Stimulated activated CD4-positive, alpha-beta T cell treated with anti-CD3 and anti-CD28 coated beads, Interleukin-12 subunit alpha, Interleukin-12 subunit beta, amount 100 ng/mL, for 48 hours (primary cell): ENCODE measurements at places on chromosomes 11 and 22.

DNA sequence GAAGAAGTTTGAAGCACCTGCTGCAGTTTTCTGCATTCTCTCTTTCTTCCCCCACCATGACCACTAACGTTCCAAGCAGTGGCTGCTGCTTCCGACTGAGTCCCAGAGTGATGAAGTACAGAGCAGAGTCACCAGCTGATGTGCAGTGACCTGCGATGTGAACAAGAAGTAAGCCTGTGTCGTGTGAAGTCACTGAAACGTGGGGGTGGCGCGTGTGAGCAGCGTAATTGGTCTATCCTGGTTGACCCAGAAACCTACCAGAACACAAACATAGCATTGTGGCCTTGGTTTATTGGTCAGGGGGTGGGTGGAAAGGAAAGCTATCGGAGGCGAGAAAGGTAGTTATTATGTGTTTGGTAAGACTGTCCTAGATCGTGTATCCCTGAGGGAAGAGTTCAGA, 3.5 kb downstream of the KRTAP5-7 start:
- no peak for DNase-seq

GRCh38 chr11:128733440-128734102, 39.7 kb downstream of the FLI1 start:
- no peak for DNase-seq

- no peak for DNase-seq
These were observed 375 bp downstream of the LAYN start for GRCh38 chr11:111540937-111541253.

DNA sequence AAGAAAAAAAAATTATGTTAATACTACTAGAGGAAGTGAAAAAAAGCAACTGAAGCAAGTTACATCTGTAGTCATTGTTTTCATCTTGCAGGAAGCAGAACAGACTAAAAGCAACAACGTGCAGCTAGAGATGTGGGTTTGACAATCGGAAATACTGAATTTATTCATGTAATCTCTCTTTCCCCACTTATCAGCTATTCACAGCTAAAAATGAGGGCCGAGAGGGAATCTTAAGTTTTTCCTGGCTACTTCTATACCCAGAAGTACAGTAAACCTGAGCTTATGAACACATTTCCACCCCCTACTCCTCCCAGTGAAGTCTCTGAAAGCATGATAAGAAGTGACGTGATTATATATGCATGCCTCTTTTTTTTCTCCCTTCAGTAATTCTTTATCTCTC, 116.5 kb downstream of the SPON1 start:
- no peak for DNase-seq

GRCh38 chr11:131404010-131404409, 33.6 kb downstream of the NTM start:
- no peak for DNase-seq

GRCh38 chr11:36878737-36879136, 280.7 kb upstream of the RAG2 start:
- DNase-seq = no peak

DNA sequence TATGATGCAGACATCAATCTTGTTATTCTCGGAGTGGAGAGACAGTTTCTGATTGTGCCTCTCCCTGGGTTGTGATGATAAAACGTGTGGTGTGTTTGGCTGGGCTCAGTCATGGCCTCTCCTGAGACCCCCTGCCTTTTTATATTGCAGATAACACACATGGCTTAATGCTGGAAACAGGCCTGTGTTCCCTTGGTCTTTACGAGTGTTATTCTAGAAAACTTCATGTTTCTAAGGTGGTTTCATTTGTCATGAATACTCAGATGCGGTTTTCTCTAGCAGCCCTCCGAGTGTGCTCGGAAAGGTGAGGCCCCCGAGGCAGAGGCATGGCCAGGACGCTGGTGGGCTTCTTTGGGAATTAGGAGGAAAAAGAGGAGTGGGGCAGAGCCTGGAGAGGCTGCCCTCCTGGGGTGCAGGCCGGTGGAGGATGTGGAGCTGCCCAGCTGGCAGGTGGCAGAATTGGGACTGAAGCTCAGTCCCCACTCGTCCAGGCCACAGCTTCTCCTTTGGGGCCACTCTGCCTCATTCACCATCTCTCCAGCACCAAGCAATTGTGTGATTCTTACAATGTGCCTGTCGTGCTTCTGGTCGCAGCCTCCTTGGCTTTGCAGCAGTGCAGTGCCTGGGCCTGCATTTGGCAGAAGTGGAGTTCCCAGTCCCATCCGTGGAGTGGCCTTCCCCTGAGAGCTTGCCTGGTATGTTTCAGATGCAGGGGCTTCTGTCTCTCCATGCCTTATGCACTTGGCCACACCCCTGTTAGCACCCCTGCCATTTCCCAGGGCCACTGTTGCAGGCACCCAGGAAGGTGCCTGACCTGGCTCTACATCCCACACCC, 309.6 kb downstream of the TBC1D22A start:
- no peak for DNase-seq

GRCh38 chr11:35969089-35970042, 25.5 kb downstream of the LDLRAD3 start:
- DNase-seq = no peak

DNA sequence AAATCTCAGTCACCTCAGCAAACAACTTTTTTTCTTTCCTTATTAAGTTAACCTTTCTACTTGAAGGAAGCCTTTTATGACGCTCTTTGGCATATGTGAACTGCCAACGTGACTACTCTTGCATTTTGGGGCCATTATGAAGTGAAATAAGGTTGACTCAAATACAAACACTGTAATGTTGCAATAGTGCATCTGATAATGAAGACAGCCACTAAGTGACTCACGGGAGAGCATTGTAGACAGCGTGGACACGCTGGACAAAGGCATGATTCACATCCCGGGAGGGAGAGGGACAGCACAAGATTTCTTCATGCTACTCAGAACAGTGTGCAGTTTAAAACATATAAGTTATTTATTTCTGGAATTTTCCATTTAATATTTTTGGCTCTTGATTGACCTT, 560.8 kb downstream of the ETS1 start:
- no peak for DNase-seq

DNA sequence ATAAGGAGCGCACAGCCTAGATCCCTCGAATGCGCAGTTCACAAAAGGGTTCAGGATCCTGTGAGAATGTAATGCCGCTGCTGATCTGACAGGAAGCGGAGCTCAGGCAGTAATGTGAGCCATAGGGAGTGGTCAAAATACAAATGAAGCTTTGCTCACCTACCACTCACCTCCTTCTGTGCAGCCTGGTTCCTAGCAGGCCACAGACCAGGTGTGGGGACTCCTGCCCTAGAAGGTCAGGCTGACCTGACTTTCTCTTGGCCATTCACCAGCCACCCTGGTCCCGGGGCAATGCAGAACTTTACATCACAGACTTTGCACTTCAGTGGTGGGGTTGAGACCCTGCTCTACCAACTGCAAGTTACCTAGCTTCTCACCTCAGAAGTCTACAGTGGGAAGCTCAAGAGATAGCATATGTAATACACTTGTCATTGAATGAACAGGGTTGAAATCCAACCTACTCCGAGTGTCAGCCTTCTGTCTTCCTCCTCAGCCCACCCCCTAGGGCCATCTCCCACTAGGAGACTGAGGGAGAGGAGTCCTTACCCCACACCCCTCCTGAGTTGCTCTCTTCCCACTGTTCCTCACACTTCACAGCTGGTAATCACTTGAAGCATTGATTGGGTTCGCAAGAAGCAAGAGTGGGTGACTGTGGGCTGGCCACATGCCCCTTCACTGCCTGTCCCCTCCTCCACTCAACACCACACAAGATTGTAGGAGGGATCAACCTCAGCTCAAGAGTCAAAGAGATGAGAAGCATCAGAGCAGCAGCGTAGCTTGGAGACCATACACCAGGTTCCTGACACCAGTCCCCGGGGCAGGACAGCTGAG, 2.0 kb upstream of the KCNJ1 start:
- DNase-seq = no peak

- no peak for DNase-seq
These were observed 219.9 kb upstream of the UBASH3B start for GRCh38 chr11:122435540-122436187.

DNA sequence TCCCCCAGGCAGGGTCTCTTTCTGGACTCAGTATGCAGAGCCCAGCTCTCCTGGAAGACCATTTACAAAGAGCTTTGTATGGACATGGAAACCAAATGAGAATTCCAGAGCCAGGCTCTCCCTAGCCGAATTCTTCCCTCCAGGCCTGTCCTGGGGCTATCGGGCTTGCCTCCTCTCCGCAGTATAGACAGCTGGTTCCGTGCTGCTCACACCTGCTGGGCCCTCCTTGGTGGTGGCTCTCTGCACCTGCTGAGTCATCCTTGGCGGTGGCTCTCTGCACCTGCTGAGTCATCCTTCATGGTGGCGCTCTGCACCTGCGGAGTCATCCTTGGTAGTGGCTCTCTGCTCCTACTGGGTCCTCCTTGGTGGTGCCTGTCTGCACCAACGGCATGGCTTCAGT, 743.5 kb downstream of the BRD1 start:
- no peak for DNase-seq

GRCh38 chr22:17043521-17043920, 35.5 kb upstream of the GAB4 start:
- DNase-seq = no peak

DNA sequence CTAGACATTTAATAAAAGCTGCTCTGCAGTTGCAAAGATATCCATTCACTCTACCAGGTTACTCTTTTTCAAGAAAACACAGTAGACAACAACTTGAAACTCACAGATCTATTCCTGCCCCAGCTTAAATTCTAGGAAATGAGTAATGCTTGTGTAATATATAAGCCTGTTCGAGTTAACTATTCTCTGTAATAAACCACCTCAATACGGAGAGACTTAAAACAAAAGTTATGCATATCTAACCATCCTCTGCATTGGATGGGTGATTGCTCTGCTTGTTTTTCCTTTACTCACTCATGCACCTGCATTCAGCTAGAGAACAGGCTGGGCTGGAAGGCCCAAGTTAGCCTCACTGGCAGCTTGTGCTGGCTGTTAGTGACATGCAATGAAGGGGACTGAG, 13.3 kb downstream of the LRRC4C start:
- DNase-seq = no peak

GRCh38 chr11:107824668-107825369, 33.8 kb downstream of the SLC35F2 start:
- DNase-seq = no peak

GRCh38 chr11:111526501-111526900, 11.9 kb downstream of the HOATZ start:
- DNase-seq = no peak

GRCh38 chr22:23384431-23384830, 195.7 kb downstream of the IGLL1 start:
- no peak for DNase-seq

DNA sequence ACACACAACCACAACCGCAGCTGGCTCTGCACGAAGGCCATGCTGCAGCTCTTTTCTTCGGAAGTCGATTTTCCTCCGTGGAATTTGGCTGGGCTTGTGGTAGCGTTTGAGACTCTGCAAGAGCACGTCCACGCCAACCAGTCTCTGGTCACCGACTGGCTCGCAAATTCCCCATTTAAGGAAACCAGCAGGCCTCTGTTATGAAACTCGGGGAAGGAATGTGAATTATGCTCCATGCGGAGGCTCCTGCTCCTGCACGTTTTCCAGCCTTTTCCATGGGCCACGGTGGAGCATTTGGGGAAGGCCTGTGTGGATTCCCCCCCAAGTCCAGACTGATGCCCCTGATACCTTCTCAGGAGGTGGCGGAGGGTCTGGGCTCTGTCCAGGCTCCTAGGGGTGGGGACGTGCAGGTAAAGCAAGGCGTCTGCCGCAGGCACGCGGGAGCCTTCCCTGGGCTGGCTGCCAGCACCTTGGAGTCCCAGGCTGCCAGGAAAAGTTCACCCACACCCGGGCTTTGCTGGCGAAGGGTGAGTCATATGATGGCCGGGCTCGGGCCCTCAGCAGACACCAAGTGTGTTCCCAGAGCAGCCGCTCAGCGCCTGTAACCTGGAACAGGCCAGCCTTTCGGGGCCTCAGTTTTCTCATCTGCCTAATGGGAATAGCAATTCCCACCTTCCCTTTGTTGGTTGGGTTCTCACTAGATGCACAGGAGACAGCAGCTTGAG, 41.9 kb downstream of the LRP5 start:
- DNase-seq = no peak

DNA sequence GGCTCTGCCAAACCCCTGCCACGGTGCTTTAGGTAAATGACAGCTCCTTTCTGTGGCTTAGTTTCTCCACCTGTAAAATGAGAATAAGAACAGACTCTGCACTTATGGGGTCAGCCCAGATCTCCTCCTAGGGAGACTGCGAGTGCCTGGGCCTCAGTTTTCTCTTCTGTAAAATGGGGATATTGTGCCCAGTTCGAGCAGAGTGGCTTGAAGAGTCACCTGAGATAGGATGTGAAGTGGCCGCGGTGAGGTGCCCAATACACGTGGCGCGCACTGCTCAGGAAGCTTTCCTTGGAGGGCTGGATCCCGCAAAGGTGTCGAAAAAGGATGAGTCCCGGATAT, 473 bp upstream of the EMID1 start:
- no peak for DNase-seq

GRCh38 chr11:68375766-68376165, 63.4 kb downstream of the LRP5 start:
- no peak for DNase-seq

DNA sequence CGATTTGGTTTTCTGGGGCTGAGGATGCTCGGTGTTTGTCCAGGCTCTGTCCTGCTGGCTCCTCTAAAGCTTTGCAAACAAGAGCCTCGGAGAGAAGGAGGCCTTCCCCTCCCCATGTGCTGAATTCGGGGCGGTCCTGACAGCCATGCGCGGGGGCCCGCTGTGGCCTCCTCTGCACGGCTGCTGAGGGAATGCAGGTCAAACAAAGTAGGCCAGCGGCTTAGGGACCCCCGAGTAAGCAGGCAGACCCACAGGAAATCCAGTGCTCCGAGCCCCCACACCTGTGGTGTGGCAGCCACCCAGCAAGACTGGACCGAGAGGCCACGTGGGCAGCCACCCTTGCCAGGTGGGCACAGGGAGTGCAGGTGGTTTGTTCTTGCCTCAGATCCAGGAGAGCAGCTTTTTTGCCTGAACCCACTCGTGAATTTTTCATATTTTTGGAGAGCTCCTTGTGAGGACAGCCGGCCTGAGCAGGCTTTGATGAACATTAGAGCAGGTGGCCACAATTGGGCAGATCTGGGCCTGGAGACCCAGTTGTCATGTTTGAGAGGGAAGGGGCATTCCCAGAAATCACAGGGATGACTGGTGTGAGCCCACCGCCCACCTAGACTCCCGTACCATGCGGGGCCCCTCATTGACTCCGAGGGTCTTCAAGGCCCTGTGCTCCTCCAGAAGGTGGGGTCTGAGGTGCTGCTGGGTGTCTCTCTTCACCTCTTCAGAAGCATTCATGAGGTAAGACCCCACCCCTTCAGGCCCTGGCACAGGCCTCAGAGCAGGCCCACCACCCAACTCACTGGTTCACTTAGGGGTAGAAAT, 43.0 kb upstream of the KCNQ1OT1 start:
- no peak for DNase-seq

DNA sequence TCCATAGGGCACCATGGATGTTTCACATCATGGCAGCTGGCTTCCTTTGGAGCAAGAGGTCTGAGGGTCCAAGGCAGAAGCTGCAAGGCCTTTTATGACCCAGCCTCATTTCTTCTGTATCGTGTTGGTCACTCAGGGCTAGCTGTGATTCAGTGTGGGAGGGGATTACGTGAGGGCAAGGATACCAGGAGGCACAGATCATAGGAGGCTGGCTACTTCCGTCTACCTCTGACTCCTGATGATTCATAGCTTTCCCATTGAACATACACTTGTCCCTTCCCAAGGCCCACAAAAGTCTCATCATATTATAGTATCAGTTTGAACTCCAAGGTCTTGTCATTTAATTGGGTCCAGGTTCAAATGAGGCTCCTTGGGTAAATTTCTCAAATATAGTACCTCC, 135.3 kb upstream of the ZBED5 start:
- DNase-seq = no peak

- DNase-seq = no peak
These were observed 68.0 kb downstream of the USP47 start for GRCh38 chr11:11909727-11910126.
